ENCODE measurements at places on chromosomes 16 and 17. TPM values are rescaled to one million over a fixed set of nuclear protein-coding genes. Genes with fewer than 3 reads are reported as not detected.

The FBXW10 gene
- 0.29 TPM for total RNA-seq

The TOM1L1 gene
- total RNA-seq = 4.2 TPM

The CD300E gene
- total RNA-seq = 0.91 TPM

The SLFN12L gene
- total RNA-seq = not detected

The SHISA9 gene
- not detected for total RNA-seq

The GPR142 gene
- total RNA-seq = not detected

The TEX14 gene
- total RNA-seq = not detected

The KRT28 gene
- not detected for total RNA-seq

The TMED6 gene
- not detected for total RNA-seq

The UTS2R gene
- total RNA-seq = not detected

The TSPOAP1 gene
- 1.2 TPM for total RNA-seq

The ACSM2A gene
- total RNA-seq = 0.86 TPM

The KRT39 gene
- total RNA-seq = not detected

The ZG16 gene
- total RNA-seq = not detected

The PPP1R1B gene
- total RNA-seq = not detected

The KRT36 gene
- total RNA-seq = not detected

The CRHR1 gene
- not detected for total RNA-seq

All from gastrocnemius medialis (tissue), 4 donors.